A549 treated with ZK216348 at 1 μM for 4 hours (cell line): ENCODE measurements at places on chromosomes 7 and 10. TPM values are rescaled to one million over a fixed set of nuclear protein-coding genes. Genes with fewer than 3 reads are reported as not detected.

The HOXA10 gene
- 7.3 to 8.9 TPM (median 7.7 TPM) in 5 replicates for total RNA-seq

The HHEX gene
- 12.8 to 15.5 TPM (median 14.1 TPM) in 5 replicates for total RNA-seq

The ZNF248 gene
- total RNA-seq, result 2.8 to 5.2 TPM (median 4.0 TPM) in 5 replicates

The IFIT3 gene
- 3.8 to 7.2 TPM (median 4.9 TPM) in 5 replicates for total RNA-seq

The SNCG gene
- total RNA-seq, result 11.6 to 19.1 TPM (median 15.3 TPM) in 5 replicates

The HSPB1 gene
- total RNA-seq, result 686 to 1,427 TPM (median 1,208 TPM) in 5 replicates

The DHTKD1 gene
- 6.3 to 12.9 TPM (median 8.5 TPM) in 5 replicates for total RNA-seq

The MBL2 gene
- not detected in 5 replicates for total RNA-seq

The CYP2C9 gene
- not detected in 5 replicates for total RNA-seq
